ENCODE measurements at places on chromosomes 1 and 21.

GRCh38 chr1:107976836-107977235 is 11.9 kb upstream of the VAV3 start:
- no peak for DNase-seq

DNA sequence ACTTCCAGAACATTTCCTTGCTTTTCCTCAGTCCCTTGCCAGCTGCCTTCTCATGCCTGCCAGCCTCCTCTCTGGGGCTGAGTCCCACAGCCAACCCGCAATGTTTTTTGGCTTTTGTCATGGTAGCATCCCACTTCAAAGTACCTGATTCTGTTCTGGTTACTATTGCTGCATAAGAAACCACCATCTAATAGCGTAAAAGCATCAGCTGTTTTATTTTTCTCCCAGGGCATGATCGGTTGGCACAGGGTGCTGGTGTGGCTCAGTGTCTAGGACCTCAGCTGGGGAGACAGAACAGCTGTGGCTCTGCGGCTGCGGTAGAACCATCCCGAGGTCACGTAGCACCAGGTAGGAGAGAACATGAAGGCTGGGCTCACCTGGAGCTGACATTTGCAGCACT is 8.9 kb upstream of the PRMT2 start:
- no peak for DNase-seq

DNA sequence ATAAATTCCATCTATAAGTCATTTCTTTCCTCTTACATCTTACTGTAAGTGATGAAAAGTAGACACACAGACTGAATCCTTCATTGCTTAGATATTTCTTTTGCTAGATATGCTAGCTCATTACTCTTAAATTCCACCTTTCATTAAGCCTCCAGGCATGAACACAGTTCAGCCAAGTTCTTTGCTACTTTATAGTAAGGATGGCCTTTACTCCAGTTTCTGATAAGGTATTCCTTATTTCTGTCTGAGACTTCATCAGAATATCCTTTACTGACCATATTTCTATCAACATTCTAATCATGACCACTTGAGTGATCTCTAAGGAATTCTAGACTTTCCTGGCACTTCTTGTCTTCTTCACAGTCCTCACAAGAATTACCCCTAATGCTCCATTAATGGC is 191.7 kb upstream of the KCTD3 start:
- DNase-seq, result no peak

- peak; percentile 39 for DNase-seq
Measured at GRCh38 chr1:10776190-10776905, 20.1 kb downstream of the CASZ1 start.

All from NCI-H345 (cell line).